ENCODE measurements at places on chromosomes 4 and X.

DNA sequence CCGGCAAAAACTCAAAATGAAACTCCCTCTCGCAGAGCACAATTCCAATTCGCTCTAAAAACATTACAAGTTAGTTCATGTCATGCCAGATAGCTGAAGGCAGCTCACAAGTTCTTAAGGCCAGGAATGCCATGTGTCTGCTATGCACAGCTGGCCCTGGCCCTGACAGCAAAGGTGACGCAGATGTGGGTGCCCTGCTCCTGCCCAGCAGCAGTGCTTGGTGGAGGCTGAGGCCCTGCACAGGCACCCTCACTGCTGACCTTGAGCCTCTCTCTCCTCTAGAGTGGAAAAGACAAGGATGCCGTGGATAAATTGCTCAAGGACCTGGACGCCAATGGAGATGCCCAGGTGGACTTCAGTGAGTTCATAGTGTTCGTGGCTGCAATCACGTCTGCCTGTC lies 2.9 kb downstream of the S100P start:
- no peak for DNase-seq

DNA sequence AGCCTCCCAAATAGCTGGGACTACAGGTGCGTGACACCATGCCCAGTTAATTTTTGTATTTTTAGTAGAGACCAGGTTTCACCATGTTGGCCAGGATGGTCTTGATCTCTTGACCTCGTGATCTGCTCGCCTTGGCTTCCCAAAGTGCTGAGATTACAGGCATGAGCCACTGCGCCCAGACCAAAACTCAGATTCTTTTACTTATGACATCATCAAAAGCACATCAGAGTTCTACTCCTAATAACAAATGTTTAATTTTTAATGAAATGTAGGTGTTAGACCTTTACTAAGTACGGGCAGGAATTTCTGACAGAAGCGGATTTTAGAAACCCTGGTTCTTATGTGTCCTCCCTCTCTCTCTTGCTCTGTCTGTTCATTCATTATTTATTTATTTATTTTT lies 38.5 kb upstream of the ERVMER34-1 start:
- no peak for DNase-seq

- DNase-seq, result no peak
These were observed 23.0 kb upstream of the PGM2 start for GRCh38 chr4:37803348-37803973.

- no peak for DNase-seq
These were observed 152.5 kb downstream of the CCNG2 start for GRCh38 chr4:77309496-77309895.

Data from NT2/D1 (cell line).